Stimulated activated CD4-positive, alpha-beta T cell treated with anti-CD3 and anti-CD28 coated beads, Interleukin-4, amount 100 ng/mL, for 24 hours (primary cell): ENCODE measurements at places on chromosomes 6 and 20.

- DNase-seq, result no peak
These were observed 65.2 kb upstream of the PRND start for GRCh38 chr20:4656491-4656890.

DNA sequence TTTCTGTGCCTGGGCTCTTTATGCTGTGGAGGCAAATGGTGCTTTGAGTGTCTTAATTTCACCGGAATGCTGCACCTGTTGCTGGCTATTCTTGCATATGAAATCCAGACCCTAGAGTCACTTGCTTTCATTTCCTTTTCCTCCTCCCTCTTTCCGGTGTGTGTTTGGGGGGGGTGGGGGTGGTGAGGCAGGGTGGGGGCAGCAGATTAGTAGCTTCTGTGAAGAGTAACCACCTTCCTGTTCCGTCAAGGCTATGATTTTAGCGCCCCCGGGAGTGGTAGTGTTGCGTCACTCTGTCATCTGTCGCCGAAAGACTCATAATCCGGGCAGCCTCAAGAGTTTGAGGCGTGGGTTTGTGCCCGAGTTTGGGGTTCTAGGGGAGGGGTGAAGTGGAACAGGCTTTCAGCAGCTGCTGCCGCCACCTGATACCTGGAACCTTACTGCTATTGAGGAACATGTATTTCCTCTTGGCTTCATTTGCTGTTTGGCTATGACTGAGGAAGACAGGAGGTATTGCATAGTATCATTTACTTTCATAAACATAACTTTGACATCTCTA is 49.1 kb downstream of the UTRN start:
- DNase-seq, result peak; percentile 66

DNA sequence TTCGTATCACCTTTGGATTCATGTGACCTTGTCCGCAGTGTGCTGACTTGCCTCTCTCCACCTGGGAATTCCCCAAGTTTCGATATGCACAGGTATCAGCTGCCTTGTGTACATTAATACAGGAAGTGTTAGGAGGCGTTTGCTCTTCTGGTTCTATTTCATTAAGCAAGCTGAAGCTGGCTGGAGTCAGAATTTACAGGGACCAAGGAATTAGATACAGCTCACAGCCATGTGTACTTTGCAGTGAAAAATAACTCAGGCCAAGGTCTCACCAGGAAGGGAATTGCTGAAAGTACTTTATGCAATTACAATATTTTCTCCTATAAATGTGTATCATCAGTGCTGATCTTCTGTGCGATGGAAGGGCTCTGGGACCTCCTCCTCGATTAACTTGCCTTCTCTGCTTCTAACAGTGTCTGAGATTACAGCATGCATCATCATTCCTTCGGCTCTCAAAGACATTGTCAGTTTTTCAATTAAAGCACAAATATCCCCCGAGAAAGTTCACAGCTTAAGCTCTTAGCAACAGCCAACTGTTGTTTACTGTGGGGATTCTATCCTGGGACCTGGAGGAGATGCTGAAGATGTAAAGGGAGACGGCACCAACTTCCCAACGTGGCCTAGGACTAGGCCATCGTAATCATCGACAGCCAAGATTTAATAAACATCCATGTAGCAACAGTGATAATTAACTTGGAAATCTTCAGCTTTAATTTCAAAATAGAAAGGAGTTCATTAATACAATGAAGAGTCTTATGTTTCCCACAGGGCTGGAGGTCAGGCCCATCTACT is 13.8 kb upstream of the TIAM2 start:
- no peak for DNase-seq

- DNase-seq, result no peak
These were observed 754.6 kb downstream of the KIF16B start for GRCh38 chr20:15818651-15819071.

DNA sequence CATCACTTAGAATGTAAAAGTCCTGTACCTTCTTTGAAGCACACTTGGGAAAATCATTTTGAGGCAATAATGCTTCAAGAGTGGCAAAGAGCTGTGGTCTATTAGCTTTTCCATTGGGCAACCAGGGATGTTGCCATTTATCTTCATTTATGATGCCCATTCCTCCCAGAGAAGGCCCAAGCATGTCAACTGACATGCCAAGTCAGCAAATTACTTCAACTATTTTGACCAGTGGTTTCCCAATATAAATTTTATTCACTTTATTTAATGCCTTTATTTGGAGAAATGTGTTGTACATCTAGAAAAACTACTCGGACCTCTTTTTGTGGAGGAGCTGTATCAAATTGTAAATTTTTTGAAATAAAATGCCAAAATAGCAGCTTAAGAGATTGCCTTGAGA is 164.1 kb upstream of the PCSK2 start:
- DNase-seq, result no peak

DNA sequence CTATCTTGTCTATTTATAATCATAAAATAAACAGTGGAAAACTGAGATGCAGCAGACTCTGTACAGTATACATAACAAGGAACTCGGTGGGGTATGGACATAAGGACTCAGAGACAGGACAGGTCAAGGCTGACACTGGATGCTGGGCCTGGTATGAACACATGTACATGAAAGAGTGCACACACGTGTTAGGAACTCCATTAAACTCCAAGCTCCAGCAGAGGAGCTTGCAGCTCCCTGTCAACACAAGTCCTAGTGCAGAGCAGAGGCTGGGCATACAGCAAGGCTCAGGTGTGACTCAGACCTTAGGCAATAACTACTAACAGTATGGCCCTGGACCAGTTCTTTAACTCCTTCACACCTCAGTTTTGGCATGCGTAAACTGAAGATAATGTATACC is 17.1 kb downstream of the NAPB start:
- no peak for DNase-seq

GRCh38 chr20:47984437-47984836 is 199.2 kb upstream of the SULF2 start:
- no peak for DNase-seq

DNA sequence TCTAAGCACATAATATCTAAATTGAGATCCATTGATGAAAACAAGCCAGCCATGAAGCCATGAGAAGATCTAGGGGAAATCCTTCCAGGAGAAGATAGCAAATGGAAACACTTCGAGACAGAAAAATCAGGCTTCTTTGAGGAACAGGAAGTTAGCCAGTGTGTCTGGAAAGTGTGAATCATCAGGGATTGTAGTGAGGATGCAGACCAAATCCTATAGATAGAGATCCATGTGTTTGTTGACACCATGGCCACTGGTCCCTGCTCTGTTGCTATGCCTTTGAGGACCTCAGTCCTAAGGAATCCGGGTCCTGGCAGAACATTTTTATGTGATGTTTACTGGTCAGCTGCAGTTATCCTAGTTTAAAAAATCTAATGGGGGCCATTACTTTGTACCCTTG is 6.6 kb upstream of the ELOVL2 start:
- DNase-seq, result no peak

DNA sequence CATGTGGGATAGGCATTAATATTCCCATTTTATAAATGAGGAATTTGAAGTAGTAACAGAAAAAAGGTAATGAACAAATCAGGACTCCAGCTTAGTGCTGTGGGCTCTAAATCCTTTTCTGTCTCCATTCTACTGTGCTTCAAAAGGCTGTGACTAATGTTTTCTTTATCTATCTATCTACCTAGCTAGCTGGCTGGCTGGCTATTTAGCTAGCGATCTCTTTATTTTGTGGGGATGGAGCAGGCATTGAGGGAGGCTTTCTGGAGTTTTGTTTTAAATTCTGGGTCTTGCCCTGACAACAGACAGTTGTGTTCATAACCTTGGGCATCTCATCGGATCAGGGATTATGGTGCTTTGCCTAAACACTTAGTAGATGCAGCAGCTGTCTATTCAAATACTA is 139.2 kb downstream of the SOX4 start:
- DNase-seq, result no peak

DNA sequence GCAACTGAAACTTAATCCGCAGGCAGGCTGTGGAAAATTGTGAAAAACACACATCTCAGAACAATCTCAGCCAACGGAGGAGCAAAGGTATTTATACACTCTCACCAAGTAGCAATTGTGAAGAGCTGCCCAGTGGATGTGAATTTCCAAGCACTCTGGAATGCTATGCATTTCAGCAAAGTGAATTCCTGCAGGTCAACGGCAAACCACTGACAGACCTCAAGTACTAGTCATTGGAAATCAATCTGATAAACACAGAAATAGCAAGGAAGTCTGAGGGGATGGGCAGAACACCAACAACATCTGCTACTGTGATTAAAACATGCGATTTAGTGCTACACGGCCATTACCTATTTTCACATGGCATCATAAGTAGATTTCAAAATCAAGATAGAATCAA is 429.1 kb downstream of the HTR1B start:
- no peak for DNase-seq

DNA sequence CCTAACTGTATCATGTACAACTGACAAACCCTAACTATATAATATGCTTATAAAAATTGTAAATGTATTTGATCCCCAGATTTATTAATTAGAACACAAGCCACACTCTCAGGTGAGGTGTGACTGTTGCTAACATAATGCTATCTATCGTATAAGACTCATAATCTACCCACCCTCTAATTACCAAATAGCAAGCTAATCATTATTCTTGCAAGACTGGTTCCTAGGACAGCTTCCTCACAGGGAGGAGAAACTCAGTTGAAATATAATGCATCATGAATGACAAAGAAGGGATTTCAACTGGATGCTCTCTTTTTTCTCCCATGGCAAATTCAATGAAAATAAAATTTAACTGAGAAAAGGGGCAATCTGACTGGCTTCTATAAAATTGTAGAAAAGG is 35.4 kb downstream of the ELOVL4 start:
- no peak for DNase-seq

GRCh38 chr6:34126419-34126818 is 19.5 kb downstream of the GRM4 start:
- DNase-seq, result no peak

DNA sequence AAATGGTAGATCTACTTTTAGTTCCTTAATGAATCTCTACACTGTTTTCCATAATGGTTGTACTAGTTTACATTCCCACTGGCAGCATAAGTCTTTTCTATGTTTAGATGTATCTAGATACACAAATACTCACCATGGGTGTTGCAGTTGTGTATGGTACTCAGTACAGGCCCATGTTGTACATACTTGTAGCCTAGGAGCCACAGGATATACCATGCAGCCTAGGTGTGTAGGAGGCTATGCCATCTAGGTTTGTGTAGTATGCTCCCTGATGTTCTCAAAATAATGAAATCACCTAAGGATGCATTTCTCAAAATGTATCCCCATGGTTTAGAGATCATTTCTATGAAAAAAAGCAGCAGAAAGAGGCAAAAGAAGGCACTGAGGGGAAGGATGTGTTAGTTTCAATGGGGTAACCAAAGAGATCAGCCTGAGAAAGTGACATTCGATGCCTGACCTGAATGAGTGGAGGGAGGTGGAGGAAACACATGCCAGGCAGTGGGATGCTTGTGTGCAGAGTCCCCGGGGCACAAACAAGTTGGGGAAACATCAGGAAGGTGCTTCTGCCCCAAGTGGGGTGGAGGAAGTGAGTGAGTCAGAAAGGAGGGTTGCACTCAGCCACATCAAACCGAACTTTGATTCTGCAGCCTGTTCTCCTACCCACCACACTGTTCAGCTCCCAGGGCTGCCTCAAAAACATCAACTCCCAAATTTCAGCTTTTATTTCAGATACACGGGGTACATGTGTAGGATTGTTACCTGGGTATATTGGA is 191.2 kb downstream of the ZNF217 start:
- peak; percentile 6 for DNase-seq

DNA sequence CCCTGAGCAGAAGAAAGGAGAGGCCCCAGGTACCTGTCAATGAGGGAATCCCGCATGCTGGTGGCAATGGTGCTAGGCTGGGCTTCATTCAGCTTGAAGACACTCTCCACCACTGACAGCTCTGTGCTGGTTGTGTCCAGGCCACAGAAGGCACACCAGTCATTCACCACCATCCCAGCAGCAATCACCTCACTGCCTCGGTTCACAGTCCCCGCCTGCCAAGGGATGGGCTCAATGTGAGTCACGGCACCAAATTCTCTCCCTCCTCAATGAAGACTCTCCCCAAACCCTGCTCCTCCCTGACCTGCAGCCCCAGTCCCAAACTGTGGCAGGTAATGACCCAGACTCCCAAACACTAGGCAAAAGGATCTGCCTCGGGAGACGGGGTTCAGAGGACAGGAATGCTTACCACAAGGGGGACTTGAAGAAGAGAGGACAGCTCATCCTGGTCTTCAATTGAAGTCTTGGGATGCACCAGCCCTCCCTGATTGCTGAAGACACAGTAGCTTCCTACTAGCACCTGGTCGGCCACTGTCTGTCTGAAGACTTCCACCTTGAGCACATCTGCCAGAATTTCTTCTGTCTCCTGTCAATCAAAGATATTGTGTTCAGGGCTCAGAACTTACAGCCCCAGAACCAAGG is 1.7 kb upstream of the MMP24OS start:
- no peak for DNase-seq

GRCh38 chr20:62291251-62292066 is 11.3 kb upstream of the ADRM1 start:
- no peak for DNase-seq

DNA sequence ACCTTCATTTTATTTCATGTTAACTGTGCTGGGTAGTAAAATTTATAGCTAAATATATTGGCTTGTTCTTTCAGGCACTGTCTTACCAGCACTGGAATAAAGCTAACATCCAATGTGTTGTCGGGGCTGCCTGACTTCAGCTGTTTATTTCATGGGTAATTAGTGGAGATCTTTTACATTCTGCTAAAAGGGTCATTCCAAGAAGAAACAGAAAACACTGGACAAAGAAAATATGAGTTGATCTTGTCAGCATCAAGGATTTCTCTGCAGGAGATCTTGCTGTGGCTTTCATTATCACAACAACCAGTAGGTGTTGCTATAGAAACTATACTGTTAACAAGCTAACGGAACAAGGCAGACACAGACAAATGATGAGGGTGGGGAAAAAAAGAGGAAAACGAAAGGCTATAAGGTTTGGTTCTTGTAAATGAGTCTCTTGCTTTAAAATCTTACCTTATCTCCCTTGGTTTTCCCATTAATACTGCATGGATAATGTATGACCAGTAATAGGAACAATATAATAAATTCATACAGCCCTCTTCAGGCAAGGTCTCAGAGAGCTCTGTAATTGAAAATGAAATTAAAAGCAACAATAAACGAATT is 206.8 kb downstream of the SIM1 start:
- DNase-seq, result no peak

GRCh38 chr6:160259598-160259997 is 977 bp upstream of the SLC22A2 start:
- DNase-seq, result no peak

GRCh38 chr6:4253604-4254231 is 118.3 kb upstream of the ECI2 start:
- no peak for DNase-seq

DNA sequence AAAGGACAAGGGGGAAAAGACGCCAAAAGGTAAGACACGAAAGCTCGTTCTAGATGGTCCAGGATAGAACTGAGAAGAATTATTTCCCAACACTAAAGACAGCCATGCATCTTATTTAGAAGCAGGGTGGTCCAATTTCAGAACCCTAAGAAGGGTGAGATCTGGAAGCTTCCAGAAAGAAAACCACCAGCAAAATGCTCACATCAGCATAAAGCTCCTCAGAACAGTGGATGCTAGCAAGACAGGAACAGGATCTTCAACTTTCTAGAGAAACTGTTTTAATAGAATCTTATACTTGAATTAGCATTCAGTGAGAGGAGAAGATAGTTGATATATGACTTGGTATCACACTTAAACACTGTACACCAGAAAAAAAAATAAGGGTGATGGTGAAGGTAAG is 101.5 kb downstream of the ZFP64 start:
- no peak for DNase-seq

- no peak for DNase-seq
These were observed 144.3 kb upstream of the SALL4 start for GRCh38 chr20:51946586-51946985.
